Activated CD8-positive, alpha-beta memory T cell treated with anti-CD3 and anti-CD28 coated beads for 48 hours (primary cell): ENCODE measurements at places on chromosomes 3 and 15.

GRCh38 chr15:91318931-91319330 is 218.9 kb downstream of the SV2B start:
- DNase-seq = no peak

GRCh38 chr3:52428151-52429005 is 16.5 kb downstream of the SEMA3G start:
- DNase-seq = no peak

DNA sequence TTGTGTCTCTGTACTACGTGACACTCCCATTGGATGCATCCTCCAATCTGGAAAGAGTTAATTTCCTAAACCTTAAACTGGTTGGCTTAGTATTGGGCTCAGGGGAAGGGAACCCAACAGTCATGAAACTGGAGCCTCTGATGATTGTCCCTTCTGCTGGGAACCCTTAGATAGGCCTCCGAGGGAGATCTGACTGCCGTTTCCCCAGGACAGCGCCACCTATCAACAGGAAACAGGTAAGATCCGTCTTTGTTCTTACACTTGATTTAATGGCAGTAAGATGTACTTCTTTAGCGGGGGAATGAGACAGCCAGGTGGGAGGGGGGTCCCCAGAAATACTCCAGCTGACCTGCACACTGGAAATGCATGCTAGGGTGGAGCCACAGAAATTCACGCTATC is 1749.6 kb downstream of the SI start:
- no peak for DNase-seq

GRCh38 chr15:95989392-95989791 is 341.1 kb upstream of the NR2F2 start:
- no peak for DNase-seq

GRCh38 chr3:123351501-123351900 is 97.4 kb downstream of the ADCY5 start:
- DNase-seq = no peak

DNA sequence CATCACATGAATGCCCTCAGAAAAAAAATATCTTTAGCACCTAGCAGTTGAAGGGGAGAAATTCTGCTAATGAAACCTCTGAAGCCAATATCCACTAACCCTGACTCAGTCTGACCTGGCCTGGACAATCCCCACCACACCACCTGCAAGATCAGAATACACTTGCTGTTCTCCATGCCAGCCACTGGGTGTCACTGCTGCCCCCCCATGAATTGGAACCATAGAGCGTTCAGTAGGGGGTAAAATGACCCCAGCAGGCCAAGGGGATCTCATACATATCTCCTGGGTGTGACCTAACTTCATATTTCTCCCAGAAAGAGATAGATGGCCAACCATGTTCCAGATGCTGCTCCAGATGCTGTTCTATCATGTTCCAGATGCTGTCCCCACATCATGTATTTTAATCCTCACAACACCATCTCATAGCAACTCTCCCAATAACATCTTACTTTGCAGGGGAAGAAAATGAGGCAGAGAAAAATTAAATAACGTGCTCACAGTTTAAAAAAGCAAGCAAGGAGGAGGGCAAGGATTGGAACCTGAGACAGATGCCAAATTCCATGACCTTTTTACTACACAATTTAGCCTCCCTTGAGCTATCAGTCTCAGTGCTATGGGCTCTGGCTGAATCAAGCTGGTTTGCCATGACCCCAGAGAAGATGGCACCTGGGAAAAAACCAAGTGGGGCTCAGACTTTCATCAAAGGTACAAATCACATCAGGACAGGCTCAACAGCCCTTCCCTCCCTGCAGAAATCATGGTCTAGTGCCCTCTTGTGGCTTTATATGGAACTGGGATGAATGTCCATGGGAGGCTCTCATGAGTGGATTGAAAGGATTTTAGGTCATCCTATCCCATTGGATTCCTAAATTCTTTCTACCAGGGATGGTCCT is 12.4 kb downstream of the NTRK3 start:
- DNase-seq = no peak

DNA sequence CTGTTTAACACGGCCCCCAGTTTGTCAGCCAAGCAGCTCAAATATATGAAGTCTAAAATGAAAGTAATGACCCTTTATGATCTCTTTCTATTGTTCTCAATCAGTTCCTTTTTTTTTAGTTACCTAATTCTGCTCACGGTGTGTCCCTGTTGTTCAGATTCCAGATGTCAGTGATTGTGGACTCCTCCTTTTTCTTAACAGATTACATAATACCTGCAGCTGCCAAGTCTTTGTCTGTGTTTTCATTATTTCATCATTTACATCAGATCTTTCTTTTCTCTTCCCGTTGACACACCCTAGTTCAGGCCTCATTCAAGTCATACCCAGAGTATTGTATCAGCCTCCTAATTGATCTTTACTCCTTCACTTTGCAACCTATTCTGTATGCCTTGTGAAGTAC is 56.1 kb upstream of the SKIL start:
- DNase-seq = no peak

DNA sequence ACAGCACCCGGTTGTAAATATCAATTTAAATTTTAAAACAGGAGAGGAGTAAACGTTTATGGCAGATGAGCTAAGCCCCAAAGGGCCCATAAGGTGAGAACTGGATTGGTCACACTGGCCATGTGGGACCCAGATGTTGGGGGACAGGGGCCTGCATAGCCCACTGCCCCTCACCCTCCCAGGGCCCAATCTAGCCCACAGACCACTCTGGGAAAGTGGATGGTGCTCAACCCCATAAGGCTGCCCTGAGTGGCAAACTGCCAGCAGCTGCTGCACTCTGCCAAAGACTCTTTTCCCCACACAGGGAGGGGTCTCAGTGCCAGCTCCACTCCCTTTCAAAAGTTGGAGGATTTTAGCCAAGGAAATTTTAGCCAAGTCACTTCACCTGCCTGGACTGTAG is 42.5 kb downstream of the CCDC12 start:
- no peak for DNase-seq

DNA sequence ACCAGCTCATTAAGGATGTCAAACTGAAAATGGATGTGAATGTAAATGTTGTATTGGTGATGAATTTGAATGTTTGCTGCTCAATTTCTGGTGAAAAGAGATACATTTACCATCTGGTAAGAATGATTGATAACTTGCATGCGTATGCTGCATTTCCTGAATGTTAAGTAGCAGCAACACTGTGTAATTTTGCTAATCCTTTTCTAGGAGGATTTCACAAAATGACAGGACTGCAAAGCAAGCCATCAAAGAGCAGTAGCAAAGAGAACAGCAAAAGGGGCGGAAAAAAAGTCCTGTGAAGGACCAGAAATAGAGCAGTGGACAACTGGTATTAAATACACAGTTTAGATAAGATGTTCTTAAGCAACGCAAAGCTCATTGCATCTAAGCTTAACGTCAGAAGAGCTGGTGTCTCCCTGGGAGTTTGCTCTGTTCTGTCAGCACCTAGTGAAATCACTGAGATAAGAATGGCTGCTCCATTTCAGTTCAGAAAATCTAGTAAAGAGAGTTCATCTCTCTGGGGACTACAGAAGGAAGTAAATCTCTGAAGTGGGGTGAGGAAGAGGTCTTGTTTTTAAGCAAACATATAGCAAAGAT is 23.5 kb upstream of the PAQR5 start:
- no peak for DNase-seq

GRCh38 chr15:63997715-63998442 is 48.4 kb downstream of the DAPK2 start:
- no peak for DNase-seq

DNA sequence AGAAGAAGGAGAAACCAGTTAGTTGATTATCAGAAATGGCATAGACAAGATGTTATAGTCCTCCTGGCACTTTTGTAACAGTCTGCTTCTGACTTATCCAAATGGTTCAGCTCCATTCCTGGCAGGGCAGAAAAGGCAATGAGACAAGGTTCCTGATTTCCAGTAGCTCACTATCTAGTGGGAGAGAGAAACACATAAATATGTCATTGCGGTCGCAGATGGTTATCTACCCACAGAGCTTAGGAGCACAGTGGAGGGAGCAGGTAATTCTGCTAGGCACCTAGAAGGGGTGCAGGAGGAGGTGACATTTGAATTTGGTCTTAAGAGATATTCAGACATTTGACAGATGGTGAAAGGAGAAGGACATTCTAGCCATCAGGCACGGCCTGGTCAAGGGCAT is 78.1 kb downstream of the TAMM41 start:
- DNase-seq = no peak

GRCh38 chr3:18344306-18345014 is 80.7 kb downstream of the SATB1 start:
- no peak for DNase-seq

DNA sequence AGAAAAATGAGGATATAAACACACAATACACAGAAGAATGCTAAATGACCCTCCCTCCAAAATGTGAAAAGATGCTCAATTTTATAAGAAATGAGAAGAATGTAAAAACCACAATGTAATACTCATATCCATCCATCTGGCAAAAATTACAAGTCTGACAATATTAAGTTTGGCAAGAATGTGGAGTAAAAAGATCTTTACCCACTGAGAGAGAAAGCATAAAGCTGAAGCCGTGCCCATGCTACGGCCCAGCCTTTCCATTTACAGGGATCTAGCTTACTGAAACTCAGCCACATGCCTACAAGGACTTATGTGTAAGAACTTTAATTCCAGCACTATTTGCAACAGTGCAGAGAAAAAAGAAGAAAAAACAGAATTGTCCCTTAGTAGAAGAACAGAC is 42.9 kb downstream of the ATP13A3 start:
- no peak for DNase-seq

DNA sequence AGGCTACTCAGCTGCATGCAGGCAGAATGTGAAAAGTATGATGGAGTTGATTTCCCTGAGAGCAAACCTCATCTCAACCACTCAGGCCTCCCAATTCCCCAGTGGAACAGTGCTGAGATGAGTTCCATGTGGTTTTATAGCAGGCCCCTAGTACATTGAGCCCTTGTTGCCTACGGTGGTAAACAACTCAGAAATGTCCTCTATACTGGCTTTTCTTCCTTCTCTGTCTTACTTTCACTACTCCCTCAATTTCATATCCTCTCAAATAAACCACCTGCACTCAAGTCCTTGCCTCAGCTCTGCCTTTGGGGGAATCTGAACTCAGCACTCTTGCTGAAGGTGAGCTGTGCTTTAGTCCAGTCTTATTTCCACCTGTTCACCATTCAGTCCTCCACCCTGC is 399.9 kb downstream of the PDCD6IP start:
- DNase-seq = no peak
